RWPE2 (cell line): ENCODE measurements at places on chromosomes 12 and 14.

DNA sequence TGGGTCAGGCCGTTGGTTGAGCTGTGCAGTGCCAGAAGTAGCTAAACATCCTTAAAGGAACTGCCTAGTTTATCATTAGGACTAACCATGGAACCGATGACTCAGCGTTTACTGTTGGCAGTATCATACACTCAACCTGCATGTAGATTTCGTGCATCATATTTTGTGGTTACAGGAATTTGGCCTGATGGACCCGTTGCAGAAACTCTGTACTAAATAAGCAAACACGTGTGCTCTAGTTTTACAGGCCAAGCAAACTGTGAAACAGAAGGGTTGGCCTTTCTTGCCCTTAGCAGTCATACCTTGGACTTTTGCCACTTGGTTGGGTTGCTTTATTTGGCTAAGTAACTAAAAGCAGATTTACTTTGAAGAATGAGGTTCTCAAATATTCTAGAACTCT is 35.6 kb downstream of the DGLUCY start:
- no peak overlapping the region for H3K4me3 ChIP-seq
- peak; percentile 81 for DNase-seq
- peak overlapping the region; percentile 6 for H3K27ac ChIP-seq
- no peaks in the 10 kb centered on the region for H3K27me3 ChIP-seq

- no peak overlapping the region for H3K27ac ChIP-seq
- no peaks in the 10 kb centered on the region for H3K4me1 ChIP-seq
- H3K36me3 ChIP-seq: no peaks in the 10 kb centered on the region
- H3K27me3 ChIP-seq: no peaks in the 10 kb centered on the region
- H3K4me3 ChIP-seq: no peak overlapping the region
These were observed 648 bp downstream of the ERP27 start for GRCh38 chr12:14937689-14938088.

DNA sequence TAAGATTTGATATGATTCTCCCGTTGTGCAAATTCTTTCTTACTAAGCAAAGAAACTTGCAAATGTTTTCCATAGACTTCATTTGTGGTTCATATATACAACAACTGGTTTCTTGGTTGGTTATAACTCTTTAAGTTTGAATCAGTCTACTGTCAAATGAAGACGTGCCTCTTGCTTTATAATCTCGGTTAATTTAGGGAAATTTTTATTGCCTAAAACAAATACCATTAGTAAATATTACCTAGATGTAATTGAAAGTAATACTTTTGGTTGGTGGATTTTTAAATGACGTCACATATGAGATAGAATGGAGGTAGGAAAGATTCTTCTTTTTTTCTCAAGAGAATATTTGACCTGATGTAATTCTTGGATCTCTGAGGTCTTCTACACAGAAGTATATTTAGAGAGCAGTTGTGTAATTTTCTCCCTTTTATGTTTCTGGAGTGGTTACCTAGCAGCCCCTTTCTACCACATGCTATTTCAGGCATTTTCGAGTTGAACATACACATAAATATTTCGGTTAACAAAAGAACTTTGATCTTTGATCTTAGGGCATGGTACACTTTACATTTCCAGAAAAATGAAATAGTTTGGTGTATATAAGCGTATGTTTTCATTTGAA is 1.7 kb downstream of the ATF7IP start:
- H3K4me1 ChIP-seq: peaks cover 7% of the 10 kb centered on the region
- peak overlapping the region; percentile 63 for H3K4me3 ChIP-seq
- H3K36me3 ChIP-seq: no peaks in the 10 kb centered on the region
- H3K27me3 ChIP-seq: no peaks in the 10 kb centered on the region
- peak overlapping the region; percentile 83 for H3K27ac ChIP-seq

DNA sequence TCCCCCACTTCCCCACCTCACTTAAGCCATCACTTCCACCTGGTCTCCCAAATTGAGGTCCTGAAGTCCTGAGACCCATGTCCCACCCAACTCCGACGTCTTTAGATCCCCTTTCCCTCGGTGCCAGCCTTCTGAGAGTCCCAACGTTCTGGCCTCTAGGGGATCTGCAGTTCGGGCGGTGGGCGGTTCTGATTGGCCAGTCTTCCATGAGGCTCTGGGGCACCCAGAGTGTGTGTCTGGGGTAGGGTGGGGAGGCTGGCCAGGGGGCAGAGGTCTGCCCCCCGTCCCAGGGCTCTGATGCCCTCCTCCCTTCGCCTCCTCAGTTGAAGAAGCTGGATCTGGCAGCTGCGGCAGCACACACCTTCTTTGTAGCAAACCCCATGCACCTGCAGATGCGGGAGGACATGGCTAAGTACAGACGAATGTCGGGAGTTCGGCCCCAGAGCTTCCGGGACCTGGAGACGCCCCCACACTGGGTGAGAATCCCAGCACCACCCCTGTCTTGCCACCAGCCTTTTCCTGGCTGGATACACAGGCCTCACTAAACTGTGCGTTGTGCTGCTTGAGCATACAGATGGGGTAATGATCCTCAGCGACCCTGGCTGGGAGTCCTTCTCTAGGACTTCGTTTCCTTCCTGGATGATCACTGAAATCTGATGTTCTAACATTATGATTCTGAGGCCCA is 1.5 kb downstream of the P3H3 start:
- peak; percentile 63 for DNase-seq
- peak overlapping the region; percentile 89 for H3K4me3 ChIP-seq
- peaks cover 41% of the 10 kb centered on the region for H3K36me3 ChIP-seq
- peaks cover 3% of the 10 kb centered on the region for H3K4me1 ChIP-seq
- peak overlapping the region; percentile 73 for H3K27ac ChIP-seq

- no peaks in the 10 kb centered on the region for H3K27me3 ChIP-seq
- peaks cover 17% of the 10 kb centered on the region for H3K36me3 ChIP-seq
- H3K4me1 ChIP-seq: peaks cover 31% of the 10 kb centered on the region
- H3K4me3 ChIP-seq: no peak overlapping the region
- H3K27ac ChIP-seq: peak overlapping the region; percentile 43
These were observed 18.3 kb upstream of the LRP1-AS start for GRCh38 chr12:57165741-57166140.

DNA sequence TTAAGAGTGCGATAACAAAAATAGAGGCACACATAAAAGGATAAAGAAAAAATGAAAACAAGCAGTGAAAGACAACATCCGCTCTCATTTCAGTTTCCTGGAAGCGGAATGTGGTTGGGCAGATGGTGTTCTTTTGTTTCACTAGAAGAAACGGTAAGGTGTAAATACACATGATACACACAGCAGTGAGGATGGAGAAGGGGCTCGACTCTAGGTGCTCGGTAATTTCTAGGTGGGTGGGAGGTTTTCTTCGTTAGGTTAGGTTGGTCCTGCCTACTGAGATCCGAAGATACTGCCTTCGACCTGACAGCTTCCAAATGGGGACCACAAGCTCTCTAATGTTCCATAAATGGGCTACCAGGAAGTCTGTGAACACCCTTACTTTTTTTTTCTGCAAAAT is 1082.5 kb downstream of the BCL11B start:
- no peak overlapping the region for H3K27ac ChIP-seq
- no peak for DNase-seq
- no peak overlapping the region for H3K4me3 ChIP-seq
- H3K4me1 ChIP-seq: peaks cover 12% of the 10 kb centered on the region
- H3K36me3 ChIP-seq: no peaks in the 10 kb centered on the region
- no peaks in the 10 kb centered on the region for H3K27me3 ChIP-seq

DNA sequence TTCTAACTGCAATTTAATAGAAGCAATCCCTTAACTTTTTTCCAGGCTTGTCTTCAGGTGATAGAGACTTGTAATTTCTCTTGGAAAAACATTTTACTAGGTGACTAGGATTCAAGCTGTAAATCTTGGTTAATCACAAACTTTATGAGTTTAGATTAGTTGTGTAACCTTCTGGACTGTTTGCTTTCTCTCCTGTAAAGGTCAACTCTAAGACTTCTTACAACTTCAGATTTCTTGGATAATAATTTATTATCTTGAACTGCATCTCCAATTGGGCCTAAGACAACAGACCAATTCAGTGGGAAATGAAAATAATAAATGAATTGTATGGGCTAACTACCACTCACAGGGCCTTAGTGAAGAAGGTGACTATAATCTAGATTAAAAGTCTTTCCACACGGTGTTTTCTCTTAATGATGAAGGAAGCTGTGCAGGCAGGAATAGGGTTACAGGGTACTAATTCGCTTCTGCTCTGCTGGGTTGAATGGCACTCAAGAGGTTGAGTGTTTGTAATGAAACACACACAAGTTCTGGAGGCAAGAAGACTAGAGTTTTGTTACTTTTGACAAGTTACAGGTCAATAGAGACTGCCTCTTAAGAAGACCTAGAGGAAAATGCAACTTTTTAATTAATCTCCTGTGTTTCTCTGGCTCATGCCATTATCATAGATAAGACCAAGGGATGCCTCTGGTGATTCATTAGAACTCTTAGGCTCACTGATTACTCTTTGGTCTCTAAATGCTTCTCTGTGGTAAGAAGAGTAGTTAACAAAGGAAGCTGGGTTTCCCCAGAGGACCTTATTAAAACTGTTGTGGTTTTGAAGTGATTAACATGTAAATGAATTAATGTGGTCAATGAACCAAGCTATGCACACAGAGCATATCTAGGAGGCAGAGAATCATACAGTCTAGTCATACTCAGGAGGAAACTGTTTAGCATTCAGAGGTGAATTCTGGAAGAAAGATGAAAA is 30.0 kb upstream of the OR4E1 start:
- no peaks in the 10 kb centered on the region for H3K4me1 ChIP-seq
- H3K27me3 ChIP-seq: peaks cover 15% of the 10 kb centered on the region
- H3K4me3 ChIP-seq: no peak overlapping the region
- DNase-seq: no peak
- H3K36me3 ChIP-seq: no peaks in the 10 kb centered on the region

GRCh38 chr14:101743701-101744100 is 17.8 kb upstream of the PPP2R5C start:
- DNase-seq: no peak
- H3K27me3 ChIP-seq: peaks cover 9% of the 10 kb centered on the region
- H3K4me3 ChIP-seq: no peak overlapping the region

DNA sequence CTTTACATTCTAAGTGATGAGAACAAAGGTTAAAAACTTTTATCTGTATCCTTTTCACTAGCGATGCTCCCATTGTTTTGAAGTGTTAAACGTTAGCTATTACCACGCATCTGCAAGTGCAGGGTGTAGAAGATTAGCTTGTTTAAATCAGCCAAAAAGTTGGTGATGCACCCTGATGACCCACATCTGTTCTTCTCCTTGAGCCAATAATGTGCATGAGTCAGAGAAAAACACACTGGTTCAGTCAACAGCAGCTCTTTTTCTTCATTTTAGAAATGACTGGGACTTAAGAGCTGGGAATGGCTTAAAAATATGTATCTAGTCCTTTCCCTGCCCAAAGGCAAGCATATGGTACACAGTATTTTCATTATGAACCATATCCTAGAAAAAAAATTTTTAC is 323.5 kb upstream of the PDE3A start:
- no peaks in the 10 kb centered on the region for H3K4me1 ChIP-seq
- no peaks in the 10 kb centered on the region for H3K27me3 ChIP-seq
- no peak overlapping the region for H3K27ac ChIP-seq

- no peaks in the 10 kb centered on the region for H3K4me1 ChIP-seq
- no peak overlapping the region for H3K4me3 ChIP-seq
- H3K27me3 ChIP-seq: no peaks in the 10 kb centered on the region
- H3K36me3 ChIP-seq: no peaks in the 10 kb centered on the region
These were observed 306.6 kb upstream of the ATP2B1 start for GRCh38 chr12:90015228-90015627.

DNA sequence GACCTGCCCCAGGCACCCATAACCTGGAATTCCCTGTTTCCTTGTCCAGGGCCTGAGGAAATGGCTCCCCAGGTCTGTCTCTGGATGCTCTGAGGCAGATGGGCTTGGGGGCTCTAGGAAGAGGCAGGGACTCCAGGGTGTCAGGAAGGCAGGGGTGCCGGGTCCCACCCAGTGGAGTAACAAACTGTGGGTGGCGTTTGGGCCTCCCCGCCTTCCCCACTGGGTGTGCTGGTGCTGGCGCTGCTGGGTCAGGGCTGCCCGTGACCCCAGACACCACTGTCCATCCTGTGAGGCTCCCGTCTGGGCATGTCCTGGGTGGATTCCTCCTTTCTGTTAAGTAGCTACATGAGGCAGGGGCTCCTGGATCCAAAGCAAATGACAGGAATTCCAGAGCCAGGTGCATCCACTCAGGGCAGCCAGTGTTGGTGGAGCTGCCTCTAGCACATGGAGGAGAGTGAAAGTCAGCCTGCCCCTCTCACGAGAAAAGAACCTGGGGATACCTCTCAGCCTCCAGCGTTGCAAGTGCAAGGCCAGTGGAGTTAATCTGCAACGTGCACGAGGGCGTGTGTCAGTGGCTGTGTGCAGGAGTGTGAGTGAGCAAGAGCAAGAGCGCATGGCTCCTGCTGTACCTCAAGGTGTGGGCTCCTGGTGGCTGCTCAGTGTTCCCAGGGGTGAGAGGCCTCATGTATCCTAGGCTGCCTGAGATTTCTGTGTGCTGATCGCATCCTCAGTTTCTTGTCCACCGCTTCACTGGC is 403.1 kb downstream of the TMEM121 start:
- H3K4me3 ChIP-seq: no peak overlapping the region
- H3K27ac ChIP-seq: no peak overlapping the region
- H3K36me3 ChIP-seq: no peaks in the 10 kb centered on the region
- H3K27me3 ChIP-seq: no peaks in the 10 kb centered on the region
